Heart left ventricle (tissue), 16 donors: ENCODE measurements at places on chromosomes 3 and 15.

- no peak for DNase-seq
These were observed 702.4 kb downstream of the TUSC7 start for GRCh38 chr3:117411971-117412370.

DNA sequence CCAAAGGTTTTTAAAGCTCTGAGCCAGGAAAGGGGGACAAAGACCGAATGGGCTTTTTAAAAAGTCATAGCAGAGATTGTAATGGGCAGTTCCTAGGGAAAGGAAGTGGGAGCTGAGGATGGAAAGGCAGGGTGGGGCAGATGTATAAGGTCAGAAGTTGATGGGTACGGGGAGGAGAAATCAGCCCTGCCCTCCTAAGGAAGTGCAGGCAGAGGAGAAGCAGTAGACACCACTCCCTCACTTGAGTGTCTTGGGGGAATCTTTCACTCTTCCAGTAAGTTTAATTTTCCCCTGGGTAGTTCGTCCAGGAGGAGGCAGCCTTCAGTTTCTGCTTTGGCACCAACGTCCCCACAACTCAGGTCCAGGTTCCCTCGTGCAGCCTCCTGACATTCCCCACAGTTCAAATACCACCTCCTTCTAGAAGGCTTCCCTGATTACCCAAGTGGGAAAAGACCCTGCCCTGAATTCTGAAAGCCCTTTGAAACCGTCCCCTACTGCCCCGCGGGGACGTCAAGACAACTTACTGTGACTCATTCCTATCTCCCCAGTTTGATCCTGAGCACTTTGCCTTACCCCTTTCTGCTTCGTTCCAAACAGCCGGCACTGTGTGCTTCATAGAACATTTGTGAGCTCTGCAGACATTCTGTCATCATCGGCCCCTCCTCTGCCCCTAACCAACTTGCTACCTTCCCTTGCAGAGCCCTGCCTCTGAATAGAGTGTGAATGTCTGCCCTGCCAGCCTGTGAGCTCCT, 14.3 kb upstream of the SRP14 start:
- DNase-seq = no peak

GRCh38 chr3:42690766-42691680, 5.7 kb downstream of the KLHL40 start:
- no peak for DNase-seq

GRCh38 chr3:20022954-20023622, 11.0 kb upstream of the PP2D1 start:
- no peak for DNase-seq

DNA sequence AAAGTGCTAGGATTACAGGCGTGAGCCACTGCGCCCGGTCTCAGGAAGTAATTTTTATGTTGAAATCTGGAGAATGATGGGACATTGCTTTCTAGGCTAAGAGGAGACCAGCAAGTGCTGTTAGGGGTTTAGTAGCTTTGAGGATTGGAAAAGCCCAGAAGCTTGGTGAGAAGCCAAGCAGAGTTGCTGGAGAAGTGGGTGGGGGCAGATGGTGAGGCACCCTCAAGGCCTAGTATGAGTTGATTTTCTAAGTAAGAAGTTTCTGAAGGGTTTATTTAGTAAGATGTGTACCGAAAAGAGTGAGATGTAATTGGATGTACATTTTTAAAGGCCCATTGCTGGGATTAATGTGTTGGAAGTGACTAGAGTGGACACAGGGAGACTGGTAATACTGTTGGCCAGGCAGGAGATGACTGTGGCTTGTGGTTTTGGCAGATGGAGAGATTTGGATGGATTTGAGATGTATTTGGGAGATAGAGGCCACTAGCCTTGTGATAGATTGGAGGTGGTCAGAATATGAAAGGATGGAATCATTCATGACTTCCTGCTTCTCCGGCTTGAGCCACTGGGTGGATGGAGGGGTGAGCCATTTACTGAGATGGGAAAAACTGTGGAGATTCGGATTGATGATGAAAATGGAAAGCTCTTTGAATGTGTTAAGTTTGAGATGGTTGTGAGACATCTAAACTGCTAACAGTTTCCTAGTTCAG, 2.3 kb downstream of the LRRC28 start:
- no peak for DNase-seq

GRCh38 chr3:140285380-140285779, 350.4 kb downstream of the CLSTN2 start:
- DNase-seq = no peak
